Right forelimb (tissue), 1 donor: ENCODE measurements at places on chromosomes 7 and 10.
A peak's percentile ranks its signal among the peaks of the same experiment; 100 is the strongest.

DNA sequence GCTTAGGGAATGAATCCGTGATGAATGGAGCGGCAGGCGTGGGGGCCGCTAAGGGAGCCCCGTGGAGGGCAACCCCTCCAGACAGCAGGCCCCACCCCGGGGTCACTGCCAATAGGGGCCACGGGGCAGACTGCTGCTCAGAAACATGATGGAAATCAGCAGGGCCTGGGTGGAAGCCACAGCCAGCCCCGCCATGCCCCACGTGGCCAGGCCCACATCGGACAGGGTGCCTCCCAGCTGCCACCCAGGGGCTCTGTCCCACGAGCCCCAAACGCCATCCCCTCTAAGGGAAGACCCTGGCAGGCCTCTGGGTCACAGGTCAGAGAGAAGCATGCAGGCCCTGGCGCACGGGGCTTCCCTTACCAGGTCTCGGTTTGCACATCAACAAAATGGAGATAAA is 28.4 kb downstream of the TNRC18 start:
- DNase-seq, result no peak

- no peak for DNase-seq
These were observed 179.8 kb downstream of the ST7 start for GRCh38 chr7:117133125-117133524.

GRCh38 chr7:150449206-150449952 is 1.1 kb upstream of the GIMAP8 start:
- DNase-seq, result no peak

DNA sequence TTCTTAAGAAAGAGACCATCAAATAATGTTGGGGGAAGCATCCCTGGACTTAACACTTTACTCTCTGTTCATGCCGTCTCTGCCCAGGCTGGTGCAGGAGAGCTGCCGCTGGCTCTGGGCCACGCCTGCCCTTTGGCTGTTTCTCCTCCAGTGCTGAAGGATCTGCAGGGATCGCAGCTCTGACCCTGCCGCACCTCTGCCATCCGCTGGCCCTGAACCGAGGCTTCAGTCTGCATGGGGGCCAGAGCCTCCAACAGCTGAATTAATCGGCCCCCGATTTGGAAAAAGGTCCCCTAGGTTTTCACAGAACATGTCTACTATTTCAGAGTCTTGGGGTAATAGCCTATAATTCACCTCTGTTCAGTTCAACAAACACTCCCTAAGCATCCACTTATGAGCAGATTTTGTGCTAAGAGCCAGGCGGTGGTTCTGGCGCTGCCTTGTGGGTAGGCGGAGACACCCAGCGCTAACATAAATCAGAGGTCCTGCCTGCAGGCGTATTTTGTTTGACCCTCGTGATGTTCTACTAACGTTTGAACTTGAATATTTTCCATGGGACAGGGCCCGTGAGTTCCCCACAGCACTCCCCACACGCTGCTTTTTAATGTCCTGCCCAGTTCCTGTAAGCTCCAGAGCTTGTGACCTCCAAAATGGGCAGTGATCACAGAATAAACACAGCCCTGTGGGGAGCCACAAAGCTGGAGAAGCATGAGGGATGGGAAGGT is 99.0 kb downstream of the DYNC2I1 start:
- no peak for DNase-seq

DNA sequence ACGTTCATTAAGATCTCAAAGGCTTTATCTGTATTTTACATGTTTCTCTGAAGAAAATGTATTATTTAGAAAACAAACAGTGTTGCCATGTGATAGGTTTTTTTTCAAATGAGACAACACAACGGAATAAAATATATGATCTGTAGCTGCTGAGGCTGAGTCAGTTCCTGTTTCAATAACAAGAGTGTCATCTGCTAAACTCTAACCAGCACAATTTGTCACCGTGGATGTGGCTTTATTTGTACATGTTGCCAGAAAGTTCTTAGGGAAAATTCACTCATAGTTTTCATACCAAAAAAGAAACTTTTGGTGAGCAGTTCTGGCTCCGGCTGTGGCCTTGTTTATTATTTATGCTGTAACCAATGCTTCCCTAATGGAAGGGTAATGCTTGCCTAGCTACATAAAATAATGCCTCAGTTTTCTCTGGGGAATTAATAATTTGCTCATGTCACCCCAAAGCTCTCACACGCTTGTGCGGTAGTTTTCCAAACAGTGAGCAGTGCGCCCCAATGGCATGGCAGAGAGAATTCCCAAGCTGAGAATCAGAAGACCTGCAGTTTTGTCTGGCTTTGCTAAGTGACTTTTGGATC is 20.3 kb upstream of the KLF6 start:
- peak; percentile 58 for DNase-seq

DNA sequence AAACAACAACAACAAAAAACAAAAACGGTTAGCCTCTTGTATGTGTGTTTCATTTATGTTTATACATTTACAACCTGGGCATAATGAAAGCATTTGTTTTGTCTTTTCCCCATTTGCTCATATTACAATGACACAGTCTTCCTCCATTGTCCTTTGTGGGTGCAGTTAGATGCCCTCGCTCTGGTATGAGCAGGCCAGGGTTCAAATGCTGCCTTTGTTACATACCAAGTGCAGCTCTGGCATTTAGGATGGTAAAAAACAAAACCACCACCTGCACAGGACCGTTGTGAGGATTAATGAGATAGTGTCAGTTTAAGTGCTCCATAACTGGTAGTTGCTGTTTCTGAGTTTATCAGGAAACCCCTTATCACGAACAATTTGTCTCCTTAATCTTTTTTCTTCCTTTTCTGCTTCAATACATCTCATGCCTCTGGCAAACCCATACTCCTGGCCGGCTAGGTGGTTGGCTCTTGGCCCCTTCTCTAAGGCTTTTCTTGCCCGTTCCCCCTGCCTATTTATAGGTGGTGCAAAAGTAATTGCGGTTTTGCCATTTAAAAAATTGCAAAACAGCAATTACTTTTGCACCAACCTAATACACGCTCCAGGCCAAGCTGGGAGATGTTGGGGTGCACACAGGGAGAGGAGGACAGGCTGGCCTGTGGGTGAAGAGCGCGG is 18.6 kb upstream of the TMEM225B start:
- no peak for DNase-seq

GRCh38 chr7:139753693-139754111 is 24.1 kb downstream of the HIPK2 start:
- no peak for DNase-seq

DNA sequence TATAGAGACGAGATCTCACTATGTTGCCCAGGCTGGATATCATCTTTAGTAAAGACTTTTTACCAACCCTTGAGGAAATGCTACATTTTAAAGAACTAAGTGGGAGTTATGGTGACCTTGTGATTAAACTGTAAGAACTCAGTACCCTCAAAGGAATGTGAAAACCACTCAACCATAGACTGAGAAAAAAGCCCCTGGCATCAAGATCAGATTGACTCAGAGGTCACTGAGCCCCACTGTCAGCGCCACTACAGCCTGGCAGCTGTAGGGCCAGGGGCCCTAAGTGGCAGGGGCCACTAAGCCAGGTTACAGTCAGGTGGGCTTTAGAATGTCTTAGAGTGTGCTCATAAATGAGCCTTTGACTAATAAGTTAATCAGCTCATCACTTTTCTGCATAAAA is 55.9 kb downstream of the APBB1IP start:
- no peak for DNase-seq
